Dermis lymphatic vessel endothelial cell (primary cell): ENCODE measurements at places on chromosomes 12 and 14. TPM values are rescaled to one million over a fixed set of nuclear protein-coding genes. Genes with fewer than 3 reads are reported as not detected.

Gene DACT1
- total RNA-seq, result 0.22 and 0.26 TPM in 2 replicates

Gene RTL1
- total RNA-seq, result not detected in 2 replicates

Gene RNFT2
- 0.54 and 1.8 TPM in 2 replicates for total RNA-seq

Gene SLC7A7
- 4.1 and 5.3 TPM in 2 replicates for total RNA-seq

Gene P2RX2
- not detected in 2 replicates for total RNA-seq
